Thoracic aorta endothelial cell (primary cell): ENCODE measurements at places on chromosomes 2 and 18. TPM values are rescaled to one million over a fixed set of nuclear protein-coding genes. Genes with fewer than 3 reads are reported as not detected.

The WDR33 gene
- 44.9 and 53.4 TPM in 2 replicates for total RNA-seq

The CNGA3 gene
- total RNA-seq = under 0.01 TPM in 1 of 2 replicates, not detected in the other

The CAPG gene
- total RNA-seq = 26.0 and 36.8 TPM in 2 replicates

The SEPTIN10 gene
- 156 and 185 TPM in 2 replicates for total RNA-seq

The NEU4 gene
- not detected in 2 replicates for total RNA-seq

The LYPD6 gene
- total RNA-seq = 2.9 and 5.4 TPM in 2 replicates

The RTP5 gene
- not detected in 2 replicates for total RNA-seq

The COL4A3 gene
- 0.13 and 0.14 TPM in 2 replicates for total RNA-seq

The LCT gene
- total RNA-seq = under 0.01 TPM in 2 replicates

The DPY30 gene
- 81.2 and 93.0 TPM in 2 replicates for total RNA-seq

The RNF149 gene
- 120 and 137 TPM in 2 replicates for total RNA-seq

The DYNAP gene
- not detected in 2 replicates for total RNA-seq

The GATA6 gene
- total RNA-seq = 22.7 and 23.8 TPM in 2 replicates

The NYAP2 gene
- total RNA-seq = not detected in 2 replicates

The NEB gene
- 1.2 and 1.3 TPM in 2 replicates for total RNA-seq

The TAF4B gene
- total RNA-seq = 7.0 and 9.6 TPM in 2 replicates

The KCNG2 gene
- total RNA-seq = not detected in 2 replicates

The TM4SF20 gene
- total RNA-seq = not detected in 2 replicates

The CDKL4 gene
- total RNA-seq = 0.86 and 0.93 TPM in 2 replicates

The HRH4 gene
- total RNA-seq = under 0.01 TPM in 1 of 2 replicates, not detected in the other

The PSTPIP2 gene
- 4.7 and 12.9 TPM in 2 replicates for total RNA-seq
